Fibroblast of skin of right quadriceps (primary cell): ENCODE measurements at places on chromosomes 7 and 10.

- DNase-seq, result no peak
Measured at GRCh38 chr10:97771913-97772823, at the start of gene SFRP5. Gene SFRP5 (minus strand): TSS chr10:97771999. CDS start chr10:97771833, 166 bp downstream.

- DNase-seq, result no peak
Measured at GRCh38 chr7:26670290-26670689, 194.1 kb downstream of the SKAP2 start.

DNA sequence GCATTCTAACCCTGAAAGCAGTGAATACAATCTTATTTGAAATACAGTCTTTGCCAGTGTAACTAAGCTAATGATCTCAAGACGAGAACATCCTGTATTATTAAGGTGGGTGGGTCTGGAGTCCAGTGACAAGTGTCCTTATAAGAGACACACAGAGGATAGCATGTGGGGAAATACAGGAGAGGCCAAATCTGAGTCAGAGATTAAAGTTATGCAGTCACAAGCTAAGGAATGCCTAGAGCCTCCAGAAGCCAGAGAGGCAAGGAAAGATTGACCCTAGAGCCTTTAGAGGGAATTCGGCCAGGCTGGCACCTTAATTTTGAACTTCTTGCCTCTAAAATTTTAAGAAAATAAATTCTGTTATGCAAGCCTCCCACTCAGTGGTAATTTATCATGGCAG lies 87.5 kb upstream of the HGF start:
- DNase-seq, result no peak

- DNase-seq, result no peak
Measured at GRCh38 chr10:131187926-131188325, 123.6 kb downstream of the TCERG1L start.

DNA sequence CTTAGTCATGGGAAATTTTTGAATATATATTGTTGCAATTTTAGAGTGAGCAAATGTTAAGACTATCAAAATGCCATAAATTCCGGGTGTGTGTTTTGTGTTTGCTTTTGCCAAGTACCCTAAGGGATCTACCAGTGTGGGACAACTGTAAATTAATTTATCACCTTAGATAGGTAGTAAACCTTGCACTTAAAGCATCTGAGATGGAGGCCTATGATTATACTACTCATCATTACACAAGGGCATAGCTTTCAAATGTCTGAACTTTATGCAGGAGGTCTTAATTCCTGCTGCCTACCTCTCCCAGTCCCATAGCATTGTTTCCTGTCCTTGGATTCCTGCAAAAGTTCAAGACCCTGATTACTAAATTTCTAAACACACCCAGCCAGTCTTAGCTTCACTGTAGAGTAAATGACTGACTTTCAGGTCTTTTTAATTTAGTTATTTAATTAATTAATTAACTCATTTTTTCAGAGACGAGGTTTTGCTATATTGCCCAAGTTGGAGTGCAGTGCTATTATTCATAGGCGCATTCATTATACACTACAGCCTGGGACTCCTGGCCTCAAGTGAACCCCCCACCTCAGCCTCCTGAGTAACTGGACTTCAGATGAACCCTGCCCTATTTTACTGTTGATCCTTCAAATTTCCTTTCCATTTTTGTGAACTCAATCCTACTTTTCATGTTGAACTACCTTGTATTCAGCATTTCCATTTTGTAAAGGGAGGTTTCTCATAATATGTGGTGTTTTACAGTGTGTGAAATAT lies 47.0 kb downstream of the THSD7A start:
- no peak for DNase-seq

GRCh38 chr7:2729893-2730716 lies 42.1 kb downstream of the AMZ1 start:
- DNase-seq, result no peak

- peak; percentile 26 for DNase-seq
Measured at GRCh38 chr7:81256991-81257390, 338.1 kb upstream of the SEMA3C start.

GRCh38 chr7:141103847-141104429 lies 30.1 kb downstream of the TMEM178B start:
- DNase-seq, result no peak
